Activated CD4-positive, alpha-beta T cell treated with anti-CD3 and anti-CD28 coated beads, Interleukin-10, Interleukin-2, amounts not matched to agents 100 ng/mL and 50 ng/mL, durations not matched to agents 16 hours and 8 hours (primary cell): ENCODE measurements at places on chromosomes 4 and X.
A peak's percentile ranks its signal among the peaks of the same experiment; 100 is the strongest.

DNA sequence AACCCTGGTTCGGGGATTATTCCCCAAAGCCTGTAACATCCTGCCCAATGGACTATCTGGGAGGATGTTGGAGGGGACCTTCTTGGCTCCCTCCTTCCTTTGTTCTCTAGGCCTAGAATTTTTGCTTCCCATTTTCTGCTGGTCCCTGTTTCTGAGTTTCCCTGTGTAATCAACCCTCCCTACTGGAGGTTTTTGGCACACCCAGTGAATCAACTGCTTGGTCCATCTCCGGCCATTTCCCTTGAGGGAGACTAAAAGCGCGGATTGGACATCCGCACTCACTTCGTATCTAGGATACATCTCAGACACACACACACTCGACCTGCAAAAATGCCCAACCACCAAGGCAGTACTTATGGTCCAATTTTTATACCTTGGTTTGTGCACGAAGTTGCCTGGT is 108.2 kb upstream of the MAGEE2 start:
- no peak for DNase-seq

DNA sequence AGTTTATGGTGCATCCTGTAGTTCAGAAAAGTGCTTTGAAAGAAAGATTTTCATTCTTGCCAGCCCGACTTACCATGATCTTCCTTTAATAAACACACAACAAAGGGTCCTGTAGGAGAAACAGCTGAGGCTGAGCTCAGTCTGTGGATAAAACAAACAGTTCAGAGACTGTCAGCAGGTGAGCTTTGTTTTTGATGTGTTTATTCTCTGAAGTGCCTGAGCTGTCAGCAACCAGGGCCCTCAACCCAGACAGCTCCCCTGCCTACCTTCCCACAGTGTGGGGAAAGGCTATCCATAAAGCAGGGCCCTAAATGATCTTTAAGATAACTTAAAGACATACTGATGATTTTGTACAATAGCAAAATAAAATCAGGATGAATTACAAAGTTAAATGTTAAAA is 459.2 kb upstream of the GALNT7 start:
- no peak for DNase-seq

DNA sequence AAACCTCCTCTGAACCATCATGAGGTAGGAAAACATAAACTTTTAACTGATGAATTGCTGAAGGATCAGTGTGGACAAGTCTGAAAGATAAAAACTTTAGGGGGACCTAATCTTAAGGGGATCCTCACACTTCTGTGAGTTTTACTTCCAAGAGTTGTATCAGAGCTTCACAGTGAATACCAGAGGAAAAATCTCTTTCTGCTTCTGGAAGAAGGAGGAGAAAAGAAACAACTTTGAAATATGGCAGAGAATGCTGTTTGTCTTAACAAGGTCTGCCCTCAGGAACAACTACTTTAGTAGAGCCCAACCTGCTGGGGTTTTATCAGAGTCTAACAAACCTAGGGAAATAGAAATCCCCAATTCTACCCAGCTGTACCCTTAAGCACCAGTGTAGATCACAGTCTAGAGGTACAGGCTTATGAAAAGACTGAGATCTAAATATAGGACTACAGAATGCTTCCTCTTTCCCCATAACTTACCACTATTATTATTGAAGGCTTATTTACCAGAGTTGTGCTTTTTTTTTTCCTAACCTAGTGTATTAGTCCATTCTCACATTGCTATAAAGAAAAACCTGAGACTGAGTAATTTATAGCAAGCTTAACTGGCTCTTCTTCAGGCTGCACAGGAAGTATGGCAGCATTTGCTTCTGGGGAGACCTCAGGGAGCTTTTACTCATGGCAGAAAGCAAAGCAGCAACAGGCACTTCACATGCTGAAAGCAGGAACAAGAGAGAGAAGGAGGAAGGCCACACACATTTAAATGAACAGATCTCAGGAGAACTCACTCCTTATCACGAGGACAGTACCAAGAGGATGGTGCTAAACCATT is 167.9 kb downstream of the CAMK2D start:
- DNase-seq: no peak

DNA sequence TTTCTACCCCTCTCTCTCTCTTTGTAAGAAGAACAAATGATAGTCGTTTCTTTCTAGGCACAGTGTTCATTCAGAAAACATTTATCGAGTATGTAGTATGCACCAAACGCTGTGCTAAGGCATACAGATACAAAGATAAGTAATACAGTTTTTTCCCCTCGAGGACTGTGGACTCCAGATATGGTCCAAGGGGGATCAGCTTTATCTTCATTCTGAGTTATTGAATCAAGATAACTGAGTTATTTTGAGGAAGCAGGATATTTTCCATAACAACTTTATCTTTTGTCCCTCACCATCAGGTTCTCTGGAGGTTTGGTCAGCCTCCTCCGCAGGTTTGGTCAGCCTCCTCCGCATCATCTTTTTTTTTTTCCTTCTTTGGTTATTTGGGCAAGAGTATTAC is 15.0 kb downstream of the EREG start:
- no peak for DNase-seq

GRCh38 chr4:5500165-5500564 is 208.2 kb downstream of the EVC2 start:
- DNase-seq: no peak

- DNase-seq: no peak
Measured at GRCh38 chrX:5702890-5703289, 525.8 kb downstream of the NLGN4X start.

DNA sequence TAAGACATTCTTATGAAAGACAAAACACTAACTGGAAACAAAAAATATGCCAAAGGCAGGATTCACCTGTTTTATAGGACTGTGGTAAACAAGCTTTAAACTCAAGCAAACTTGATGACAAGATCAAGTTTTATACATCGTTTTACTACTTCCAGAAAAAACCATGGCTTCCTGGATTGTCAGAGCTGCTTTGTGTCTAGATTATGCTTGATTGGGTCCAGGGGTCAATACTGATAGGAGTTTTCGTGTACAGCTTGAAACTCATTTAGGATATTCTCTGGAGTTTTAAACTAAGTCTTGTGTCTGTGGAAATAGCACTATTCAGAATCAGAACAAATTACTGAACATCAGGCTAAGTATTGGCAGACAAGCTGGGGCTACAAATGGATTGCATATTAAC is 13.0 kb downstream of the HCCS start:
- DNase-seq: no peak

GRCh38 chrX:153526801-153527200 is 9.4 kb downstream of the ATP2B3 start:
- DNase-seq: no peak

- DNase-seq: no peak
Measured at GRCh38 chrX:14029039-14029424, 660 bp downstream of the GEMIN8 start.

- DNase-seq: no peak
Measured at GRCh38 chr4:92339676-92340075, 35.9 kb downstream of the GRID2 start.

DNA sequence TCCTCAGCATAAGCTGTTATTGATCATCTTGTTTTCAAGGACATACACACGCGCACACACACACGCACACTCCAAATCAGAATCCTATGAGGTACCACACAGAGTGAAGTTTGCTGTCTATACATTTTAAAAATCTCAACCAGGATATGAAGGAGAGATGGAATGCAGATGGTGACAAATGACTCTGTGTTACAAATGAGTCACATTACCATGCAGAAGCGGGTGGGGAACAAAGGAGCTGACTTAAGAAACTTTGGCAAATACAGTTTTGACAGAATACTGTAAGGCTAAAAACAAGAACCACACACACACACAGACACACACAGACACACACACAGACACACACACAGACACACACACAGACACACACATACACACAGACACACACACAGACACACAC is 81.7 kb downstream of the RELL1 start:
- peak; percentile 48 for DNase-seq

DNA sequence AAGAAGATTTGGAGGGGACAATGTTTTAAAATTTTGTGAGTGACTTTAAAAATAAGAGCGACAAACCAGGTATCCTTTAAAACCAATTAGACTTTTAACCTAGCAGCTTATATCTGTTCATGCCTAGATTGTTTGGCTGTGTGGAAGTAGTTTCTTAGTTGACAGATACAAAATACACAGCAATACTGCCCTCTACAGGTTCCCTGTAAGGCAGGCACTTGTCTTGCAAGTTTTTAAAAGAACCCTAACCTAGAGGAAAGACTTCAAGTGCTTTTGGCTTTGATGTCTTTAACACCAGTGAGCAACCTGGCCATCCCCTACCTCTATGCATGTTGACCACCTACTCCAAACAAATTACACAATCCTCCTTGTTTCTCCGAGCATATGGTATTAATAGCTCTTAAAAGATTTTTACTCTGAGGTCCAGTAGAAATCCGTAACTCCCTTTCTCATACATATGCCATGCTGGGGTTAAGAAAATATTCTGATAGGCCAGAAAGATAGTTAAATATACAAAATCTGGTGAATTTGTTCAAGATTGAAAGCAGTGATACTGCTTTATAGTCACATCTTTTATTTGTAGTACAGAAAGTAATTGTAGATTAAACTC is 273.0 kb downstream of the ARHGAP24 start:
- peak; percentile 44 for DNase-seq

- DNase-seq: no peak
Measured at GRCh38 chr4:140876615-140877364, 120.6 kb upstream of the TBC1D9 start.

- DNase-seq: no peak
Measured at GRCh38 chr4:172998527-172999469, 169.8 kb upstream of the GALNT7 start.

GRCh38 chr4:62006108-62006507 is 806.0 kb downstream of the ADGRL3 start:
- no peak for DNase-seq

DNA sequence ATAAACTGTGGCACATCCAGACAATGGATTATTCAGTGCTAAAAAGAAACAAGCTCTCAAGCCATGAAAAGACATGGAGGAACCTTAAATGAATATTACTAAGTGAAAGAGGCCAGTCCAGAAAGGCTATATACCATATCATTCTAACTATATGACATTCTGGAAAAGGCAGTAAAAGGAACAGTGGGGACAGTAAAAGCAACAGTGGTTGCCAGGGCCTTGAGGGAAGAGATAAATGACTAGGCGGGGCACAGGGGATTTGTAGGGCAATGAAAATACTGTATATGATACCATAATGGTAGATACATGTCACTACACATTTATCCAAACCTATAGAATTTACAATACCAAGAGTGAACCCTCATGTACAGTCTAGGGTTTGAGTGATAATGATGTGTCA is 115.3 kb downstream of the ATP8A1 start:
- no peak for DNase-seq

DNA sequence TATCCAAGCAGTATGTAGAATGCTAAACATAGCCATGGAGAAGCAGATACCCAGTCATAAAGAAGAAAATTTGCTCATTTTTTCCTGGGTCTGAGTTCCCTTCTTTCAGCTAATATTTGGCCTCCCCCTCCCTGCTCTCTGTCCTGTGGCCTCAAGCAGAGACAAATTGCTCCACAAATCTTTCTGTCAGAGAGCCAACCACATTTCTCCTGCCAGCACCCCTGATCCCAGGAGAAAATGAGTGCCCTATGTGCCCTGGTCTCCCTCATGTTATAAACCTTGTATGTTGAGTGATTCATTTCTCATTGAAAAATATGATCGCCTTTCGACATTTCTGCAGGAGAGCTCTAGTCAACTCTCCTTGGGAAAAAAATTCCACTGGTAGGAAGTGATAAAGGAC is 82.0 kb downstream of the TMEM156 start:
- DNase-seq: no peak

GRCh38 chr4:17545374-17546140 is 30.6 kb downstream of the CLRN2 start:
- DNase-seq: no peak
